ENCODE measurements at places on chromosomes 13 and 19. TPM values are rescaled to one million over a fixed set of nuclear protein-coding genes. Genes with fewer than 3 reads are reported as not detected.

Gene IZUMO2
- not detected for total RNA-seq

Gene SOX1
- total RNA-seq = not detected

Gene RB1
- total RNA-seq = 23.0 TPM

Gene RGL3
- total RNA-seq = 29.2 TPM

Gene SPINT2
- total RNA-seq = 443 TPM
